Epithelial cell of alveolus of lung (primary cell): ENCODE measurements at places on chromosomes 11 and 22. TPM values are rescaled to one million over a fixed set of nuclear protein-coding genes. Genes with fewer than 3 reads are reported as not detected.

TNNI2 gene
- total RNA-seq: 6.0 TPM in 1 of 2 replicates, not detected in the other

ART1 gene
- total RNA-seq: not detected in 2 replicates

GATD1 gene
- total RNA-seq: 15.1 and 24.4 TPM in 2 replicates

MPZL2 gene
- total RNA-seq: 0.24 and 0.65 TPM in 2 replicates

GDPD4 gene
- not detected in 2 replicates for total RNA-seq

KRTAP5-9 gene
- total RNA-seq: not detected in 2 replicates

MED15 gene
- 40.3 and 50.9 TPM in 2 replicates for total RNA-seq

ZNF70 gene
- total RNA-seq: 3.4 and 4.5 TPM in 2 replicates

PLEKHA7 gene
- 1.1 and 1.7 TPM in 2 replicates for total RNA-seq
